ENCODE measurements at places on chromosomes 7 and 10.

DNA sequence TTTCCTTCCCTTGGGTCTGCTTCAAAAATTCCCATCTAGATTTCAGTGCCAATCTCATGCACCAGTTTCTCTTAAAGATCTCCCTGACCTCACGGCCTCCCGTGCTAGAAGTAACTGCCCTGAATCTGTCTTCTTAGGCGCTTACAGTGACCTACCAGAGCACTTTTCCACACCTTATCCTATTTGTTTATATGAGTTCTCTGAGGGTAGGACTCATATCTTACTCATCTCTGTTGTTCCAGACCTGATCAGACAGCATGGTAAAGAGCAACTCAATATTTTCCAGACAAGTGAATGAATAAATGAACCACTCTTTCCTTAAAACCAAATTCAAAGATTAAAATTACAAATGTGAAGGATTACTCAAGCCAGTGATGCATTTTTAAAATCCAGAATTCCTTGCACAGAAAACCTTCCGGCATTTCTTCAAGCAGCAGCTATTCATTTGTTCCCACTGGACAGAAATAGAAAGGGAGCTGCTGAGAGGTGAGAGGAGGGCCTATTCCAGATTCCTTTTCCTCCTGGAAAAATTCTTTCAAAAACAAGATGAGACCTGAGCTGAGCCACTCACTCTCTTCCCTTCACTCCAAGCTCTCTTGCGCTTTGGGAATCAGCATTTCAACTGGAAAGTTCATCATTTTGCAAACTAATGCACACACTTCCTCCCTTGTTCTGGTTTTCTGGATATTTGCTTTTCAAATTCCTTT is 94.6 kb downstream of the ELMO1 start:
- DNase-seq, result no peak

- no peak for DNase-seq
Measured at GRCh38 chr10:46239993-46240683, 46.7 kb upstream of the ANTXRL start.

DNA sequence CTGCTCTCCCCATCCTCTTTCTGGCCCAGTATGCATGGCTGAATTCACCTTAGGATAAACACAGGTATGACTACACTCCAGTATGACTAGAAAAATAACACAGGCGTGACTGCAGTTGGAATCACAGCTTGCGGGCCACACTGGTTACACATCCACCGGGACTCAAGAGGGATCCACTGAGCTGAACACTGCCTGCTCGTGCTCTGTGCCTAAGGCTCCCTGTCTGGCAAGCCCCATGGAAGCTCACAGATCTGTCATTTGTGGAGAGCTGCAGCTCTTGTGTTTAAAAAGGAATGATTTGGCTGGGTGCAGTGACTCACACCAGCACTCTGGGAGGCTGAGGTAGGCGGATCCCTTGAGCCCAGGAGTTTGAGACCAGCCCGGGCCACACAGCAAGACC is 26.8 kb downstream of the VOPP1 start:
- DNase-seq, result peak; percentile 64

DNA sequence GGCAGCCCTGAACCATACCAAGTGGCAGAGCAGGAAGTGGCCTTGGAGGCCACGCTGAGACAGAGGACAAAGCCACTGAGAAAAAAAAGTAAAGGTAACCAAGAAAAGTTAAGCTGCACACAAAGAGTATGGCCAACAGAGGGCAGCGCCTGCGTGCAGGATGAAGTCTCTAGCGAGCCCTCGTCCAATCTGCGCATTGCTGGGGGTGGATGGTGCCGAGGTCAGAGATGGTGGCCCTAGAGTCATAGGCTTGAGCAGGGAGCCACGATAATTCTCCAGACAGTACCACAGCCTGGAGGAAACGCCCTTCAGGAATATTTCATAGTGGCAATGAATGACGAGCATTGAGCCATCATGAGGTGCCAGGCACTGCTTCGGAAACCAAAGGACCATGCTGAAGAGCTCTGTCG is 9.7 kb downstream of the ATP6V0E2 start:
- DNase-seq, result peak; percentile 71

GRCh38 chr10:123187781-123188180 is 33.6 kb downstream of the BUB3 start:
- DNase-seq, result no peak

- DNase-seq, result peak; percentile 24
Measured at GRCh38 chr10:35074266-35074665, 15.9 kb downstream of the CUL2 start.

GRCh38 chr10:27391325-27391724 is 112.8 kb upstream of the RAB18 start:
- no peak for DNase-seq

DNA sequence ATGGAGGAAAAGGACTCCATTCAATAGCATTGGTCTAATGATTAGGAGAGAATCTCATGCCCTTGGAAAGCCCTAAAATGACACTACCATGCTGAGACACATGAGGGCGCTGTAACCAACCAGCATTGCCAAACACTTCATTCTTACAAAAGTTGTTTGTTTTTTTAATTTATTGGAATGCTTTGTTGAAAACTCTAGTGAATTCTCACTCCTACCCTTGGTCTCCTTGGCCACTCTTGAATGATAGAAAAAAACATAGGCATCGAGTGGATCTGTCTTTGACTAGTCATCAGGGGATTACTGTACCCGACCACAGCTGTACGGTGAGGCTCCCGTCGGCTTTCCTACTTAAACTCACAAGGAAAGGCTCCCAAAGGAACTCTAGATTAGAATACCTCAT is 29.3 kb upstream of the ADD3 start:
- DNase-seq, result peak; percentile 80

DNA sequence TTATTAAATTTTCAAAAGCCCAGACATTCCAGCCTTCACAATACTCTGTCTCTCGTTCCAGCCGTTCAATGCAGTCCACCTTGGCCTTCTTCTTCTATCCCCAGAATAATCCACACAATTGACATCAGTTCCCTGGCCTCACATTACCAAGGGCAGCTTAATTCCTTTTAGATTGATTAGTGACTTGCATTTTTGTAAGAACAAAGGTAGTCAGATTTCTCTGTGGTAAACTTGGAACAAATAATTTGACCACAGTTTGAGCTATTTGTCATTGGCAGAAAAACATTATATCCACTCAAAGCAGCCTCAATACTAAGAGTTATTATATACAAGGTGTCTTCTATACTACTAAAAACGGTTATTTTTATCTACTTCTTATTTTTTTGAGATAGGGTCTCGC is 5.1 kb upstream of the CYTH3 start:
- DNase-seq, result no peak

- no peak for DNase-seq
Measured at GRCh38 chr10:95415621-95416031, 124.8 kb upstream of the PDLIM1 start.

- peak; percentile 23 for DNase-seq
Measured at GRCh38 chr7:84677117-84677732, 482.6 kb upstream of the SEMA3A start.

- DNase-seq, result peak; percentile 57
Measured at GRCh38 chr7:6205971-6206660, 66.3 kb downstream of the CYTH3 start.

DNA sequence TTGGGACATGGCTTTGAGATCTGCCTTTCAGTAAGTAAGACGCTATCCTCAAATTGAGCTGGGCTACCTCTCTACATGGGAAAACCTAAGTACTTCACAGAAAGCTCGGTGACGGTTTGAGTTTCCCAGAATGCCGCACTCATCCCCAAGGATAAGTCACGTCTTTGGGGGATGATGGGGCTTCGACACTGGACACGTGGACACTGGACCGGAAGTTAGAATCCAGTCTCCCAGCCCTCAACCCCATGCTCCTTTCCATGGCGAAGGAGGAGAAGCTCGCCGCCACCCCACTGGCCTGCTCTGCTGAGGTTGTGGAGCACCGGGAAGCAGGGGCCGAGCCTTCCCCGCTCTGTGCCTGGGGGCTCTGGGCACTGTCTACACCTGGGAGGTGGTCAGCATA is 27.5 kb downstream of the PTPRE start:
- DNase-seq, result no peak

DNA sequence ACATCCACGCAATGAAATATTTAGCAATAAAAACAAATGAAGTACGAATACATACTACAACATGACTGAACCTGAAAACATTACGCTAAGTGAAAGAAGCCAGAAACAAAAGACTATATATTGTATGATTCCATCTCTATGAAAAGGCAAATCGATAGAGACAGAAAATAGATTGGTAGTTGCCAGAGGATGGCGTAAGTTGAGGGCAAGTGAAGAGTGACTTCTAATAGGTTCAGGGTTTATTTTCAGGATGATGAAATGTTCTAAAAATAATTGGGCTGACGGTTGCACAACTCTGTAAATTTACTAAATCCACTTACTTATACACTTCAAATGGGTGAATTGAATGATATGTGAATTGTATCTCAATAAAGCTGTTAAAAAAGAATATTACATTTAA is 39.5 kb upstream of the TECTB start:
- DNase-seq, result no peak

DNA sequence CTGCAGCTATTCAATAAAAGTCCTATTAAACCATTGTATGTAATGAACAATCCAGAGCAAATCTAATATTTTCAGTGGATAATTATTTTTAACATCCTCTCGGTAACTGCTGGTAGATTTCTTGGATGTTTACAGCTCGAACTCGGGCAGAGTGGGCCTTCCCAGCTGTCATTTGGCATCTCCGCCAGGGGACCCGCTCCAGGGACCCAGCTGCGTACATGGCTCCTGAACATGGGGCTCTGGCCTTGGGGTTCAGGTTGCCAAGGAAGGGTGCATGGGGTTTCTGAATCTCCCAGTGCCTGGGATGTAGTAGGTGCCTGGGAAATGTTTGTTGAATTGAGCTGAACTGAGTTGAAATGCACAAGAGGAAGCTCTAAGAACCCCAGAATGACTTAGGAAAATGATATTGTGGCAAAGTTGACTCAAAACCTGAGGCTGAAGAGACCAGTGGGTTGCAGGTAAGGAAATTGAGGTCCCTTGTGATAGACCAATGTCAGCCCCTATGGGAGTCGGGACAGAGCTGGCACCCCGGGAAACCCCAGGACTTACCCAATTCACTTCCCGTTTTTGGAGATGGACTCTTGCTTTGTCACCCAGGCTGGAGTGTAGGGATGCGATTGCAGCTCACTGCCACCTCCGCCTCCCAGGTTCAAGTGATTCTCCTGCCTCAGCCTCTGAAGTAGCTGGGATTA is 228.4 kb downstream of the CUX1 start:
- no peak for DNase-seq

DNA sequence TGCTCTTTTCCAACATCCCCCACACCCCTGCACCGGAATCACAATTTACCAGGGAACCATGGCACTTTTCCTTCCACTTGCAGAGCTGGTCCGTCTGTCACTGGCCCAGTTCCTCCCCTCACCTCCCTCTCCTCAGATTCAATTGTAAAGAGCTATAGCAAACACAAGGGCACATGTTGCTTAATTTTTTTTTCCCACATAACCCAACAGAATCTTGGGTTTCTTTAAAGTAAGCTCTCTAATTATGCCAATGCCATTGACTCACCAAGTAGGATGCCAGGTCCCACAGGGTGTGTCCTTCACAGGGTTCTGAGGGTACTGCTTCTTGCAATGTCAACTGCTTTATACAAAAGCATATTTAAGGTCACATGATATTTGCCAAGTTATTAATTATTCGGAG is 262.2 kb downstream of the AUTS2 start:
- no peak for DNase-seq

GRCh38 chr10:3422282-3422681 is 249.7 kb upstream of the PITRM1 start:
- DNase-seq, result no peak

- DNase-seq, result no peak
Measured at GRCh38 chr10:34993782-34994181, 96.4 kb downstream of the CUL2 start.

DNA sequence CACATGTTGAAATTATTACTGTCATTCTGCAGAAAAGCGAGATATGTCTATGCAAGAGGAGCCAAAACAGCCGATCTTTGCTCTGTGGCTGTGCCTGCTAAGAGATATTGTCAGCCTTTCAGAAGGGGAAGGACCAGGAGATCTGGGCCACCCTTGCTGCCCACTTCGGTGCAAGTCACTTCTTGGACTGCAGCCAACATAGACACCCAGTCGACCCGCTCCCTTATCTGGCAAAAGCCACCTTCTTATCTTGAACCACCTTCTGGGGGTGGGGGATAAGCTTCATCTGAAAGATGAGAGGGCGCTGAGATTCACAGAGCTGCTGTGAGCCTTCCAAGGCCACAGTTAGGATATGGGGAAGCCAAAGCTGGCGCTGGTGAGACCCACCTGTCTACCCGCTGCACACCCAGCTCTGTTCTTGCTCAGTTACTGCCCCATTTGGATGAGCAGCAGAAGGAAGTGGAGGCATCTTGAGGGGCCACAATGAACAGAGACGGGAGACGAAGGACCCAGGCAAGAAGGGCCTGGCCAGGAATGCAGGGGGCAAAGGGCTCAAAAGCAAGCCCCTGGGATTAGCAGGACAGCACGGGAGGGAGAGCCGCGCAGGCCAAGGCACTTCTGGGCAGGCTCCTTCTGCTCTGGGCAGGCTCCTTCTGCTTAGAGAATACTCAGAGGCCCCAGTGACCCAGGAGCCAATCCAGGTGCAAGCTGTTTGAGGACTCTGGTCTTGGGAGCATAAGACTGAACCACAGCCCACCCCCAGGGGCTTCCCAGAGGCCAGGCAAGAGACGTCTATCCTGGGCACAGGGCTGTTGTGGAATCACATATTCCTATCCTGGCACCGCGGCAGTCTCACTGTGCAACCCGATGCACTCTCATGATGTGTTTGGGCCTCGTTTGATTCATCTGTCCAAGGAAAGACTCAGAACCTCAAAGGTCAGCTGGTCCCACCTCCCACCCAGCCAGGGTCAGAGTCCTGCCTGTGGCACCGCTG is 38.4 kb upstream of the NPFFR1 start:
- DNase-seq, result no peak

GRCh38 chr7:7595451-7595850 is 28.8 kb downstream of the MIOS start:
- DNase-seq, result peak; percentile 60

DNA sequence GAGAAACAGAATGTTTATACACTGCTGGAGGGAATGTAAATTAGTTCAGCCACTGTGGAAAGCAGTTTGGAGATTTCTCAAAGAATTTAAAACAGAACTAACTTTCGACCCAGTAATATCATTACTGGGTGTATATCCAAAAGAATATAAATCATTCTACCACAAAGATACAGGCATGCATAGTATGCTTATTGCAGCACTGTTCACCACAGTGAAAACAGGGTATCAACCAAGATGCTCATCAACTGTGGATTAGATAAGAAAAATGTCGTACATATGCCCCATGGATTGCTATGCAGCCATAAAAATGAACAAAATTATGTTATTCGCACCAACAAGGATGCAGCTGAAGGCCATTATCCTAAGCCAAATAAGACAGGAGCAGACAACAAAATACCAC is 343.1 kb upstream of the KCND2 start:
- no peak for DNase-seq

- DNase-seq, result no peak
Measured at GRCh38 chr7:151427705-151428377, 12.1 kb downstream of the CRYGN start.

DNA sequence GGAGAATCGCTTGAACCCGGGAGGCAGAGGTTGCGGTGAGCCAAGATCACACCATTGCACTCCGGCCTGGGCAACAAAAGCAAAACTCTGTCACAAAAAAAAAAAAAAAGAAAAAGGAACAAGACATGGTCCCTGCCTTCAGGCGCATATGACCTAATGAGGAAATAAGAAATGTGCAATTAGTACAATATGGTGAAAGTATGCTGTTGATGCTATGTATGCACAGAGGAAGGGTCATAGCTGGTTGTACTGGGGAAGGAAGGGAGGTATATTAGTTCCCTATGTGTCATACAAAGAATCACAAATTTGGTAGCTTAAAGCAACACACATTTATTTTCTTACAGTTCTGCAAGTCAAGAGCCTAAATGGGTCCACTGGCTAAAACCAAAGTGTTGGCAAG is 97.8 kb upstream of the MPP7 start:
- no peak for DNase-seq

- DNase-seq, result peak; percentile 90
Measured at GRCh38 chr7:127751062-127751461, 99.1 kb downstream of the SND1 start.

All from choroid plexus epithelial cell (primary cell).